ENCODE measurements at places on chromosomes 16 and 17. TPM values are rescaled to one million over a fixed set of nuclear protein-coding genes. Genes with fewer than 3 reads are reported as not detected.

NGFR gene
- total RNA-seq, result 2.8 TPM

SOX15 gene
- total RNA-seq, result 0.77 TPM

KCNJ12 gene
- 9.0 TPM for total RNA-seq

MYO15A gene
- 0.37 TPM for total RNA-seq

DNA sequence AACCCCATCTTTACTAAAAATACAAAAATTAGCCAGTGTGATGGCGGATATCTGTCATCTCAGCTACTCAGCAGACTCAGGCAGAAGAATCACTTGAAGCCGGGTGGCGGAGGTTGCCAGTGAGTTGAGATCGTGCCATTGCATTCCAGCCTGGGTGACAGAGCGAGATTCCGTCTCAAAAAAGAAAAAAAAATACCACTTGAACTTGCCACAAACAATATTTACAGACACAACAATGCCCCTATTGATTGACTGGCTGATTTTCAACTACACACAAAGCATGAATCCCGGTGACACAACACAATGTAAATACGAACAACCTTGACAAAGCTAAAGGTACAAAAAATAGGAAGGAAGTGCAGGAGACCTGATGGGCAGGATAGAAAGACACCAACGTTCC, 49.3 kb downstream of the NXN start:
- DNase-seq, result no peak

GRCh38 chr17:43477832-43478634, 5.7 kb upstream of the DHX8 start:
- DNase-seq, result no peak

DNA sequence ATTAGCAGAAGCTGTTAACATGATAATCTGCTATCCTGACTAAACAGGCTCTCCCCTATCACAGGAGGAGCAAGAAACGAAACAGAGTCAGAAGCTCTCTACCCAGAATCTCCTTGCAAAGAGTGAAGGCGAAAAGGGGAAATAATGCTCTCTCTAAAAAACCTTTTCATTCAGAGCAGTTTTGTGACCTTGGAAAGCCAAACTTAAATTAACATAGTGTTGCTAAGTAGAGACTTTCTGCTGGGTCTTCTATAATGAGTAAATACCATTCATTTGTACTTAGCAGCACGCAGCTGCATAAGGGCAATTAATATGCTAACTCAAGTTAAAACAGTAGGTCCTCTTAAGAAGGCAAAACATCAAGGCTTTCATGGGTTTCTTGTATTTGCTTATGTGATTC, 101.7 kb upstream of the GPR139 start:
- DNase-seq, result no peak

DNA sequence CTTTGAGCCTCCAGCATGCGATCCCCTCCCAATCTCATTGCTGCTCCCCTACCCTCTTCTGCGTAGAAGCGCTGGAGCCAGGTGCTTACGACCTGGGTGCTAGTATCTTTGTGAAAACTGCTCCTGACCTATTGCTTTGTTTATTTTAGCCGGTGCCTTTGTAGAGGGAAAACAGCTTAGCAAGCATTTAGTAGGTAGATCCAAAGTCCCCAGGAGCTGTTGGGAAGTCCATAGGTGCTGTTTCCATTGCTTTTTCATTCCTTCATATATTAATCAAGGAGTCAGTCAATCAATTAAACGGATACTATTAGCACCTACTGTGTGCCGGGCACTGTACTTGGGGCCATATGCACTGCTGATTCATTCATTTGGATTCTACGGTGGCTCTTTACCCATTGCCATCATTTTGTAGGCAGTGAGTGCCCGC, 497.6 kb downstream of the WWOX start:
- no peak for DNase-seq

GRCh38 chr16:10206215-10206614, 24.0 kb upstream of the GRIN2A start:
- no peak for DNase-seq

DNA sequence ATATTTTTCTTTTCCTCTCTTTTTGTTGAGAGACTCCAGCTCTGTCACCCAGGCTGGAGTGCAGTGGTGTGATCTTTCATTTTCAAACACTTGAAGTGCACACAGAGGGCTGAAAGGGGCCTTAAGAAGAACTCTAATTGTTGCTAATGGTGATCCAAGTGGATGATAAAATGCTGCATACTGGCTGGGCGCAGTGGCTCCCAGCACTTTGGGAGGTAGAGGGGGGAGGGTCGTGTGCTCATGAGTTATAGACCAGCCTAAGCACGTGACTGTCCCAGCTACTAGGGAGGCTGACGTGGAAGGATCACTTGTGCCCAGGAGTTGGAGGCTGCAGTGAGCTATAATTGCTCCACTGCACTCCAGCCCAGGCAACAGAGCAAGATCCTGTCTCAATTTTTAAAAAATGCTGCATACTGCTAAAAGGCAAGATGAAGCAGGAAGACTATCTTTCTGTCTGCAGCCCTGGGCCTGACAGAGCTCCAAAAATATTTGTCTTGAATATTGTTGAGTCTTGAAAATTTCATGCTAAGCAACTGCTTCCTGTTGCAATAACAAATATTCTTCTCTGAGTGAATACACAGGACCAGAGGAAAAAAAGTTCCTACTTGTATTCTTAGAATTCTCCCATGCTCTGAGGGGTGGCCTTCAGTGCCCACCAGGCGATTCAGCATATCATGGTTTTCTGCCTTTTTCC, 63.7 kb upstream of the AKTIP start:
- DNase-seq, result no peak

DNA sequence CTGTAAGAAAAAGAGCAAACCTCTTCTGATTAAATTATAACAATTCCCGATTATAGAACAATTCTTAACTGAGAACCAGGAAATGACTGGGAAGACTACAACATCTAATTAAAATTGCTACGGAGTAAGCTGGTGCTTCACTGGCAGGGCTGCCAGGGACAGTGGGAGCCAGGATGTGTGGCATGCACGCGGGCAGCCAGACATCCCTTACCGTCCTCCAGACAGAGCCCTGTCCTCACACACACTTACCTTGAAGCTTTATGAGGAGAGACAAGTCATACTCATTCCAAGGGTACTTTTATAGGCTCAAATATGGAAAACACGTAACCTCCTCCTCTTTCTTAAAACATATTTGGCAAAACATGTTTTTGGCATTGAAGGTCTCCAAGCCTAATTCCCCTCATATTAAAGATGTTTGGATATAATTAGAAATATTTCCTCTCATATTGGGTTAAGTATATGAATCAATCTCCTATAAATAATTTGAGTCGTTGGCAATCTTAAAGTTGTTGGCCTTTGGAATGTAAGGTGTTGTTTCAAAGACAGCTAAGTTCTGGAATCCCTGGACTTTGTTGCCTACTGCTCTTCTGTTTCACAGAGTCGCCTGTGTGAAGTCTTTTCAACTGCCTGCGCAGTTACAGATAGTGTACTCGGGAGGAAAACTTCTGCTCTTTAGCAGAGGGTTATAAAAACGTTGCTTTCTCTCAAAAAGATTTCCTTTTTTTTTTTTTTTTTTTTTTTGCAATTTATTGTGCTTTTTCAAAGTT, at the start of gene MYH1:
Gene MYH1 (minus strand): TSS at position 272 of the 767 bp plus-strand sequence. CDS start 1,900 bp downstream, outside the sequence.
- DNase-seq, result no peak

- no peak for DNase-seq
These were observed 39.0 kb downstream of the ZNF423 start for GRCh38 chr16:49816875-49817274.

GRCh38 chr16:46428108-46429061, 192.8 kb downstream of the SHCBP1 start:
- peak; percentile 40 for DNase-seq

GRCh38 chr16:67431775-67432505, 1.0 kb downstream of the HSD11B2 start:
- no peak for DNase-seq

- no peak for DNase-seq
These were observed 26.4 kb upstream of the CACNG1 start for GRCh38 chr17:67017910-67018309.

GRCh38 chr17:59786536-59787319, 79.3 kb downstream of the VMP1 start:
- DNase-seq, result no peak

- no peak for DNase-seq
These were observed 278.6 kb upstream of the RPL38 start for GRCh38 chr17:73924909-73925186.

DNA sequence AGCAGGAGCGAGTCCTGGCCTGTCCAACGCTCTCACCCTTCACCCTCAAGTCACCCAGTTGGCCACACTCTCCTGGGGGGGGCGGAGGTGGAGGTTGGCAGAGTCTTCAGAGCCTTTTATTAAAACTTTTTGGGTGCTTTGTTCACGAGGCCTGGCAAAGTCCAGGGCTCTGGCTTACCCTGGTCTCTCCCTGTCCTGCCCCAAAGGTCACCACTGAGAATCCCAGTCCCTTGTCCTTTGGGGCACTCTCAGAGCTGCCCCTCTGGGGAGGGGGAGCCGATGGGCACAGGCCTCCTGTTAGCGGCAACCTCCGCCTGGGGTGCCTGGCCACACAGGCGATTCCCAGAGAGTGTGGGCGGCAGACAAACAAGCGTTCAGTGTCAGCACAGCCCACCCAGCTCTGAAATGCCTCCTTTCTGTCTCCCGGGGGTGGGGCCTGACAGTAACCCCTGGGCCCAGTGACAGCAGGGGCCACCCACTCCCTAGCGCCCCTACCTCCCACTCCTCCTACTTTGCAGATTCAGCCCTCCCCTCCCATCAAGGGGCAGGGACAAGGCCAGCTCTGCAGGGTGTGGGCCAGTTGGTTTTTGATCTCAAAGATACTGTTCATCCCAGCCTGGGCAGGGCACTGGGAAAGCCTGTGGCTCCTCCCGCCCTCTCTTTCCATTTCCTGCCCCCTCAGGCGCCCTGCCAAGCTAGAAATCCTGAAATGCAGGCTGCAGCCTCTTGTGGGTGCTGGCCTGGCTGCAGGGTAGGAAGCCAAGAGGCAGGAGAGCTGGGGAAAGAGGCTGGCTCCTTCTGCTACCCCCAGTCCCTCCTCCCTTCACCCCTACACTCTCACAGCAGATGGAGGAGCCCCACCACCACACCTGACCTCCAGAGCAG, 36.6 kb upstream of the EMP2 start:
- peak; percentile 73 for DNase-seq

GRCh38 chr16:2963074-2963722, 877 bp upstream of the KREMEN2 start:
- no peak for DNase-seq

GRCh38 chr16:56673921-56674320, 4.3 kb downstream of the MT1H start:
- DNase-seq, result no peak

GRCh38 chr16:51119973-51120729, 30.9 kb downstream of the SALL1 start:
- no peak for DNase-seq
